Fibroblast of lung (primary cell): ENCODE measurements at places on chromosomes 1 and 21. TPM values are rescaled to one million over a fixed set of nuclear protein-coding genes. Genes with fewer than 3 reads are reported as not detected.
A peak's percentile ranks its signal among the peaks of the same experiment; 100 is the strongest.

- no peak for DNase-seq
Observed at GRCh38 chr1:244460197-244460596, 876 bp upstream of the CATSPERE start.

- DNase-seq = no peak
Observed at GRCh38 chr1:230287674-230288315, 138.3 kb downstream of the PGBD5 start.

- no peak for DNase-seq
Observed at GRCh38 chr1:230854423-230854822, 13.9 kb downstream of the C1orf198 start.

DNA sequence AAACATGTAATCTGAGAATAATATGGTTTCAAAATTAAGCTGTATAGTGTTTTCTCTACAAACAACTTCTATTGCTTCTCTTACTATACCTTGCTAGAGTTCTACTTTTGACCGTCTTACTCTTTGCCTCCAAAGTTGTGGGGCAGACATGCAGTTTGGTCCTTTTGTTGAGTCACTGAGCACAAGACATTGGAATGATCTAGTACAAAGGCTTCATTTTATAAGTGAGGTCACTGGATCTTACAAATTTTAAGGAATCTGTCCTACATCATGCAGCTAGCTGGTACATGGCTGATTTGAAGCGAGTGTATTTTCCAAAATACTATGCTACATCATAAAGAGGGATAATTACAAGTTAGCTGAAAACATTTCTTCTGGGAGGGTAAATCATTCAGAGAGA, 28.8 kb downstream of the OR10J1 start:
- DNase-seq = no peak

DNA sequence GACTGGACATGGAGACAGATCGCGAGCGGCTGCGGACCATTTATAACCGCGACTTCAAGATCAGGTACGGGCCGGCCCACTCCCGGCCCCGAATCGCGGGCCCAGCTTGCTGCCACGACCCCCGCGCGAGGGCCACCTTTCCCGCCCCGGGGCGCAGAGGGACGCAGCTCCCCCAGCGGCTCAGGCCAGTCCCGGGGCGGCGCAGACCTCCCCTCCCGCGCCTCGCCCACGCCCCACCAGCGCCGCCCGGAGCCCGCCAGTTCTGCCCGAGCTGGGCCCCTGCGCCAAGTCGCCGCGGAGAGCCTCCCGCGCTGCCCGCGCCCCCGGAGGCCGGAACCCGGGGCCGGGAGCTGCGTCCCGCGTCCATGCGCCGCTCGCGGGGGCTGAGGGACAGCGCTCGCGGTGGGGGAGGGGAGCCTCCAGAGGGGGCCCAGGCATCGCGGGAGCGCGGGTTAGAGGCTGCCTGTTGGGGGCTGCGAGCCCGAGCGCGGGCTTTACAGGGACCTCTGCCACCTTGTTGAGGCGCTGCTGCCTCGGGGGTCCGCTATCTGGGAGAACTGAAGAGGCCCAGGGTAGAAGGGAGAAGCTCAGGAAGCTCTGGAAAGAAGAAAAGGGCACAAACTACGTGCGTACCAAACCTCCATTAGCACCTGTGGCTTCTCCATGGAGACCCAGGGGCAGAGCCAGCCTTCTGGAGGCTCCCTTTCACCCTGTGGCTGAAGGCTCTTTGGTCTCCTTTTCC, 698 bp downstream of the MOV10 start:
- peak; percentile 21 for DNase-seq

The DPYD gene
- total RNA-seq = 63.1 and 64.2 TPM in 2 replicates

GRCh38 chr1:151613282-151613780, 1.5 kb downstream of the SNX27 start:
- no peak for DNase-seq

GRCh38 chr1:206912445-206913095, 9.2 kb downstream of the FCMR start:
- peak; percentile 83 for DNase-seq

DNA sequence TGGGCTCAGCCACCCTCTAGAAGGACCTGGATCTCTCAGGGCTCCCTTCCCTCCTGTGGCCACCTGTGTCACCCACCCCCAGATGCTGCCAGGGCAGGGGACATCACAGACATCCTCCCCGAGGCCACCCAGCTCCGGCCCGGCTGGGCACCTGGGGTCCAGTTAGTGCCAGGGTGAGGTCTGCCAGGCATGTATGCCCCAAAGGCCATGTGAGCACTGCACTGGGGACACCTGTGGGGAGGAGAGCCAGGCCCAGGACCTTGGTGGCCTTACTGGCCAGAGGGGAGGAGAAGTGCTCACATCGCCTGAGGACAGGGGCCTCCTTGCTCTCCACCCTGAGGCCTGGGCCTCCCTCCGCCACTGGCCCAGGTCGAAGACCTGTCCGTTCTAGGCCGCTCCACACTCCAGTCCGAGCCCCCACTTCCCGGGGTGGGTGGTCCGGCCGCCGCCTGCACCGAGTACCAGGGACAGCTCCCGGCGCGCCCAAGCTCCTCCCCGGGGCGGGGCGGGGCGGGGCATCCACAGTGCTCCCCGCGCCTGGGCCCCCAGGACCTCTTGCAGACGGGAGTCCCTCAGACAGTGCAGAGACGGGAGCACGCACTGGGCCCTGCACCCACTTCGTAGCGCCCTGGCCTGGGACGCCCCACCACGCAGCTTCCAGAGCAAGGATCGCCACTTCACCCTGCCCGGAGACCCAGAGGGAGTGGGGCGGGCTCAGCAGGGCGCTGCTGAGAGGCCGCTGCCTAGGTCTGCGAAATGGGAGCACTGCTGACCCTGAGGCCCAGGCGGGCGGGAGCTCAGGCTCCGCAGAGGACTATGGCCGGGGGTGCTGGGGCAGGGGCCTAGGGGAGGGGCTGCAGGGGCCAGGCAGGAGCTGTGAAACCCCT, 34.3 kb upstream of the CCDC27 start:
- DNase-seq = no peak

The CCDC185 gene
- not detected in 2 replicates for total RNA-seq

The GPR61 gene
- total RNA-seq = 0.26 TPM in 1 of 2 replicates, not detected in the other

The GPATCH3 gene
- total RNA-seq = 10.8 and 11.4 TPM in 2 replicates

- DNase-seq = no peak
Observed at GRCh38 chr1:211534545-211535291, 42.8 kb upstream of the RD3 start.

GRCh38 chr1:168007691-168008090, 70.8 kb upstream of the MPC2 start:
- no peak for DNase-seq

The PLPPR4 gene
- 1.3 and 7.1 TPM in 2 replicates for total RNA-seq

- no peak for DNase-seq
Observed at GRCh38 chr1:199932462-199932861, 95.0 kb upstream of the NR5A2 start.
